ENCODE measurements at places on chromosomes 2 and 18.

GRCh38 chr18:5389356-5389755 lies 93.8 kb upstream of the ZBTB14 start:
- no peak for DNase-seq

DNA sequence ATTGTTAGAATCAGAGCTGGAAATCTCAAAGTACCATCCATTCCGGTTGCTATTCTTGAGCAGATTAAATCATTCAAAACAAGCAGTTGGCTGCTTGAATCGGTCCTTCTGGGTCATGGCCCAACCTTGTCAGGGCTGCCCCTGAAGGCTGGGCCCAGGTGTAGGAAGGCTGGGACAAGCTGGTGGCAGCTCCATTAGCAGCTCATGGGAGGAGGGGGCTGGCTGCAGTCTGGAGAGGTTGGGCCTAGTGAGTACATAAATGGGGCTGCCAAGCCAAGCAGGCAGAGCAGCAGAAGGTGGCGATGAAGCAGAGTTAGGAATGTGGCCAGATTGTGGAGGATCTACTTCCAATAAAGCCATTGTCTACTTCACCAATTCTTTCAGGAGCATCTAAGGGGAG lies 81.4 kb downstream of the ADCYAP1 start:
- DNase-seq = peak; percentile 83

GRCh38 chr2:196535742-196536141 lies 103.8 kb upstream of the CCDC150 start:
- peak; percentile 17 for DNase-seq

- peak; percentile 34 for DNase-seq
These were observed 170.1 kb downstream of the ASB1 start for GRCh38 chr2:238596571-238597551.

DNA sequence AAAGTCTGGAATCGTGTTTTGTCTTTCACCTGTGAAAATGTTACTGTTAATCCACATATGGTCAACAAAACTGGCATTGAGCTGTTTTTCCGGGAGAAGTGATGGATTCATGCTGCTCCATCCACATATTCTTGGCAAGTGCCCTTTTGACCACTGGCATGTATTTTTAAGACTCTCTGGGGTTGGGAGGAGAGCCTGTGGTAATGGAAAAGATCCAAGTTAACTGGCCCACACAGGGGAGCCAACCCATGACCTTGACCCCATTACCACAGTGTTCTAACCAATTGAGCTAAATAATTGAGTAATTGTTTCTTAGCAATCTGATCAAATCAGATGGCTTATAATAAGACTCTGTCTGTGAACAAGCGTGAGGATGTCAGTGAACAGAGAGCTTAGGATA lies 296.2 kb upstream of the NRP2 start:
- DNase-seq = no peak

DNA sequence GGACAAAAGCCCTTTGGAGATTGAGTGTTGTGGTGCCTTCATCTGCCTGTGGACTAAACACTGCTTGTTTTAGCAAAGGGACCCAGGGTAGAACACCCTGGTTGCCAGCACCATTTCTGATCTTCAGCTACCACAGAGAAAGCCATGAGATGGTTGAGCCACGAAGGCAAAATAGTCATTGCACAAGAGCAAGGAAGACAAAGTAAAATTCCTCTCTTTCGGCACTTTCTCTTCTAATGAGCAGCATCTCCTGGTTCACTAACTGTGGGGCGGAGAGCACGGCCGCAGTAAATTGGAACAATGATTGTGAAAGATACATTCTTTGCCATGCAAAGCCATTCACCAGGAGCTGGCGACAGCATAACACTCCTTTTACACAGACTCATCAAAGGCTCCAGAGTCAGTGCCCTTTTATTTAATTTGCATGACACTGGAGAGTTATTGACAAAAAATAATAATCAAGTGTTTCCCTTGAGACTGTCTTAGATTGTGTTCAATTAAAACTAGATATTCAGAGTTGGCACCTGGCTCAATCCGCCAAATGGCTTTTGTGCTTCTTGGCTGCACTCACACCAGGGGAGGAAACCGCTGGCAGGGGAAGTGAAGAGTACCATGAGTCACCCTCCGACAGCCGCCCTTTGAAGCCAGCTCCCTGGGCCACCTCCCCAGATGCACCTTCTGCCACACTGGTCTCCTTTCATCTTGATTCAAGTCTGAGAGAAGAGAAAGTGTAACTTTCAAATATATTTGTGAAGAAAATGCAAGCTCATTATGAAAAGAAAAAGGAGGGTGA lies 100.5 kb upstream of the MEIS1 start:
- peak; percentile 71 for DNase-seq

GRCh38 chr2:177585234-177585863 lies 192.8 kb downstream of the AGPS start:
- no peak for DNase-seq
